Myometrial cell (primary cell): ENCODE measurements at places on chromosomes 6 and 20. TPM values are rescaled to one million over a fixed set of nuclear protein-coding genes. Genes with fewer than 3 reads are reported as not detected.

RFX6 gene
- total RNA-seq = not detected in 2 replicates

OLIG3 gene
- not detected in 2 replicates for total RNA-seq

GLYATL3 gene
- not detected in 2 replicates for total RNA-seq

NINL gene
- 5.3 and 8.6 TPM in 2 replicates for total RNA-seq

GJA1 gene
- 216 and 237 TPM in 2 replicates for total RNA-seq

TNXB gene
- 0.29 and 1.4 TPM in 2 replicates for total RNA-seq

HLA-DPA1 gene
- 3.7 and 8.7 TPM in 2 replicates for total RNA-seq

OR2J3 gene
- total RNA-seq = not detected in 2 replicates

PLA2G7 gene
- total RNA-seq = not detected in 2 replicates

DACT2 gene
- not detected in 2 replicates for total RNA-seq

BTNL2 gene
- not detected in 2 replicates for total RNA-seq
